Astrocyte (in vitro differentiated cells and primary cell): ENCODE measurements at places on chromosomes 12 and 14.

DNA sequence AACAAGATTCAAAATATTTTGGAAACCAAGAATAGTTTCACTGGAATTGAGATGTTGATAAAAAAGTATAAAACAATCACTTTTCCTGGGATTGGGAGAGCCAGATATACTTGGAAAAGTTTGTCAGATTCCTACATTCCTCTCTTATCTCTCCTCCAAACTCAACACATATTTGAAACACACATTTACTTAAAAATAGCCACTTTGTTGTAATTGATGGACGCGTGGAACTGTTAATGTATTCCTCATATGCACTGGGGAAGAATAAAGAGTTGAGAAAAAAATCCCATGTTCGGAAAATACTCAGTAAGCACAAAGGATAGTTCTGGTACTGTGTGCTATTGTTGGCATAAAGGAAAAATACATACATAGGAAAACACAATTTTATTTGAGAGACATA, 195.6 kb upstream of the FLRT2 start:
- DNase-seq, result peak; percentile 49
- no peaks in the 10 kb centered on the region for H3K36me3 ChIP-seq
- no peaks in the 10 kb centered on the region for H3K27me3 ChIP-seq
- no peak overlapping the region for H3K27ac ChIP-seq

DNA sequence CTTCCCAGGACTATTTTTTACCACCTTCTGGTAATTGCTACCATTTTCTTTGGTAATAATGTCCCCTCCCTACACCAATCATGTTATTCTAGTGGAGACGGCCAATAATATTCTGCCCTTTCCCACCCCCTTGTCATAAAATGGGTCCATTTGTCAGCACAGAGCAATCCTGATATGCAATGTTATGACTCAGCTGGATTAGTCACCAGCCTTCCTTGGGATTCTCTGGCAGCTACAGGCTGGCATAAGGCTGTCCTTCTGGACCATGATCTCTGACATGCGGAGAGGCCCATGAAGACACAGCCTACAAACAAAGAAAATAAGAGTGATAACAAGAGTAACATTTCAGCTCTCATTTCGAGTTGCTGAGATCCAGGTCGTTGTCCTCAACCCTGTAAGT, 222.0 kb upstream of the CPNE8 start:
- H3K27ac ChIP-seq, result no peak overlapping the region
- no peaks in the 10 kb centered on the region for H3K36me3 ChIP-seq
- DNase-seq, result peak; percentile 80
- no peak overlapping the region for H3K4me3 ChIP-seq
- H3K4me1 ChIP-seq, result no peaks in the 10 kb centered on the region

DNA sequence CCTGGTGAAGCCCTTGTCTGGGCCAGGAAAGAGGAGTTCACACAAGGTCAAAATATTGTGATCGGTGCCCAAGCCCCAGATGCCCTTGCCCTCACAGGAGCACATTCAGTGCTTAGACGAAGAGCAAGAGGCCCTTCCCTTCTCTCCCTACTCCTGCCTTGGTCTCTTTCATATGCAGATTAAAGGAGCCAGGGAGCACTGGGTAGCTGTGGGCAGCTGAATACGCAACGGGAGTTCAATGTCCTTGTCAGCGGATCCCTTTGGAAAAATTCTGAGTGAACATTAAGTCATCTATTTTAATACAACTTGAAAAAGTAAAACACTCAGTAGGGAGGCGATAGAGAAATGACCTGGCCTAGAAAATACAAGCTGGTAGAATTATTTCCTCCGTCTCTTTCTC, 1489.4 kb downstream of the AACS start:
- no peak for DNase-seq
- no peak overlapping the region for H3K27ac ChIP-seq
- H3K27me3 ChIP-seq, result no peaks in the 10 kb centered on the region
- no peaks in the 10 kb centered on the region for H3K36me3 ChIP-seq
- H3K4me3 ChIP-seq, result no peak overlapping the region

DNA sequence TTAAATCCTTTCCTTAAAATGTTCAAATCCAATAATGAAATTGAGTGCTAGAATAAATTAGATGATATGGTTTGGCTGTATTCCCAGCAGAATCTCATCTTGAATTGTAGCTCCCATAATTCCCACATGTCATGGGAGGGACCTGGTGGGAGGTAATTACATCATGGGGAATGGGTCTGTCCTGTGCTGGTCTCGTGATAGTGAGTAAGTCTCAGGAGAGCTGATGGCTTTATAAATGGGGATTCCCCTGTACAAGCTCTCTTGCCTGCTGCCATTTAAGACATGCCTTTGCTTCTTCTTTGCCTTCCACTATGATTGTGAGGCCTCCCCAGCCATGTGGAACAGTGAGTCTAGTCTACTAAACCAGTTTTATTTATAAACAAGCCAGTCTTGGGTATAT, 508.5 kb downstream of the ETNK1 start:
- no peak overlapping the region for H3K27ac ChIP-seq
- peaks cover 2% of the 10 kb centered on the region for H3K27me3 ChIP-seq
- H3K4me3 ChIP-seq, result no peak overlapping the region
- H3K4me1 ChIP-seq, result no peaks in the 10 kb centered on the region
- no peak for DNase-seq

DNA sequence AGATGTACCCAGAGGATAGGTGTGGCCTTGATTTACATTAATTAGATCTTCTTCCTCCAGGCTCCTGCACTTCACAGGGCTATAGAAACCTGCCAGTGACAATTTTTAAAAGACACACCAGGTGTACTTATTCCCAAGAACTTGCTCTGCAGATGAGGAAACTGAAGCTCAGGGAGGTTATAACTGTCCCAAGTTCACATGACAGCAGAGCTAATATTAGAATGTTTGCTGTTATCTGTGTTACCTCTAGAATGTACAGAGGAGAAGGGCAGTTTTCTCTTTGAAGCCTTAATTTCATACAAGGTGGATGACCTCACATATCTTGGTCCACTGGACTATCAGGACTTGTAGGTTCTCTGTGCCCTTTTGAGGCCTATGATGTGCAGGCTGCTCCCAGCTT, 27.7 kb downstream of the RASSF8 start:
- no peak for DNase-seq
- H3K4me3 ChIP-seq, result no peak overlapping the region
- H3K4me1 ChIP-seq, result no peaks in the 10 kb centered on the region
- H3K27me3 ChIP-seq, result no peaks in the 10 kb centered on the region
- no peak overlapping the region for H3K27ac ChIP-seq
- H3K36me3 ChIP-seq, result no peaks in the 10 kb centered on the region

GRCh38 chr12:82898441-82898840, 211.7 kb downstream of the TMTC2 start:
- no peak overlapping the region for H3K27ac ChIP-seq
- no peak overlapping the region for H3K4me3 ChIP-seq
- no peaks in the 10 kb centered on the region for H3K27me3 ChIP-seq
- no peak for DNase-seq

GRCh38 chr12:129641926-129642325, 261.9 kb downstream of the TMEM132D start:
- H3K36me3 ChIP-seq, result no peaks in the 10 kb centered on the region
- no peak for DNase-seq
- H3K4me1 ChIP-seq, result no peaks in the 10 kb centered on the region
- H3K27ac ChIP-seq, result no peak overlapping the region
- no peaks in the 10 kb centered on the region for H3K27me3 ChIP-seq
- no peak overlapping the region for H3K4me3 ChIP-seq

- no peaks in the 10 kb centered on the region for H3K36me3 ChIP-seq
- peaks cover 32% of the 10 kb centered on the region for H3K4me1 ChIP-seq
- peak; percentile 75 for DNase-seq
- no peaks in the 10 kb centered on the region for H3K27me3 ChIP-seq
Measured at GRCh38 chr12:47188576-47189441, 109.0 kb upstream of the AMIGO2 start.

GRCh38 chr12:25324861-25325260, 74.1 kb upstream of the KRAS start:
- H3K27me3 ChIP-seq, result no peaks in the 10 kb centered on the region
- no peak overlapping the region for H3K4me3 ChIP-seq
- DNase-seq, result no peak
- peaks cover 16% of the 10 kb centered on the region for H3K4me1 ChIP-seq
- H3K36me3 ChIP-seq, result no peaks in the 10 kb centered on the region

- peaks cover 2% of the 10 kb centered on the region for H3K27me3 ChIP-seq
- no peak overlapping the region for H3K27ac ChIP-seq
- H3K4me3 ChIP-seq, result no peak overlapping the region
Measured at GRCh38 chr12:55642267-55642666, 5.6 kb downstream of the OR10P1 start.

- DNase-seq, result no peak
- no peak overlapping the region for H3K27ac ChIP-seq
- no peaks in the 10 kb centered on the region for H3K4me1 ChIP-seq
- no peak overlapping the region for H3K4me3 ChIP-seq
- H3K36me3 ChIP-seq, result no peaks in the 10 kb centered on the region
Measured at GRCh38 chr14:30330445-30330844, 228.5 kb upstream of the G2E3 start.

- no peaks in the 10 kb centered on the region for H3K27me3 ChIP-seq
- no peak overlapping the region for H3K27ac ChIP-seq
- peaks cover under 1% of the 10 kb centered on the region for H3K4me1 ChIP-seq
- H3K4me3 ChIP-seq, result no peak overlapping the region
- DNase-seq, result peak; percentile 80
- no peaks in the 10 kb centered on the region for H3K36me3 ChIP-seq
Measured at GRCh38 chr14:58882577-58883018, 244.8 kb downstream of the DACT1 start.

DNA sequence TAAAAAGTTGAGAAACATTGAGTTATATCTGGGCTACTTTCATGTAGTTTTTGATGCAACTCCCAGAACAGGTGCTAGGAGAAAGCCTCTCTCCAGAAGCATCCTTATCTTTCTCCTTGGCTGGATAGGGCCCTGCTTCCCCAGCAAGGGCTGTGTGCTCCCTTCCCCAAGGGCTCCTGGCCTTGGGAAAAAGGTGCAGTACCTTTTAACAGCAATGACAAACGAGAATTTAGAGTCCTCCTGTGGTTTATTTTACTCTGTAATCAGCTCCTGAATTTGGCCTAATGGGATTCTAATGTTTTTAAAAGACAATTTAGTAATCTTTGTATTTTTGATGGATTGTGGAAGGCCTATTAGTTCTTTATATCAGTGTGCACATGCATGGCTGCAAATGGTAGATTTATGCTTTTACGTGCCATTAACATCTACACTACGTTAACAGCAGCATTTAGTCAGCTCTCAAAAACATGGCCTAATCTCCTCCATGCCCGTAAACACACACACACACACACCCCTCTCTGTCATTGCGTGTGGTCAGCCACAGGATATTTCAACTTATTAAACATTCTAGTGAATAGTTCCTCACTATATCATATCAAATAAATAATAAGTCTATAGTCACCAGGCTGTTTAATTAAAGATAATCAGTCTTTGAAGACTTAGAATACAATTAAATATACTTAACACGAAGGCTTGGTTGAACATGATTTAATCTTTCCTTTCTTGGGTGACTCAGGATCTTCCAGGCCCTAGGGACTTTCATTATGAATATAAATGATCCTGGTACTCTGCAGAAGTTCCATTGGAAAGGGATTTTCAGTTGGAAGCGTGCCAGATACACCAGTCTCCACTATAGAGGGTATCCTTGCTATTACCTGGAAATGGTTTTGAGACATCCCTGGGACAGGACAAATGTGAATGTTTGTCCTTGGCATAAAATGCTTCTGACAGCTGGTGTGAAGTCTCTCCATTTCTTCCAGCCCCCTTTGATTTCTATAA, 181.4 kb upstream of the PWP1 start:
- no peak overlapping the region for H3K27ac ChIP-seq
- H3K36me3 ChIP-seq, result no peaks in the 10 kb centered on the region
- H3K4me3 ChIP-seq, result no peak overlapping the region
- H3K4me1 ChIP-seq, result no peaks in the 10 kb centered on the region

- H3K4me3 ChIP-seq, result no peak overlapping the region
- H3K27ac ChIP-seq, result no peak overlapping the region
- H3K27me3 ChIP-seq, result peaks cover 6% of the 10 kb centered on the region
- H3K4me1 ChIP-seq, result no peaks in the 10 kb centered on the region
- no peaks in the 10 kb centered on the region for H3K36me3 ChIP-seq
Measured at GRCh38 chr12:48291511-48291910, 59.2 kb downstream of the ZNF641 start.

DNA sequence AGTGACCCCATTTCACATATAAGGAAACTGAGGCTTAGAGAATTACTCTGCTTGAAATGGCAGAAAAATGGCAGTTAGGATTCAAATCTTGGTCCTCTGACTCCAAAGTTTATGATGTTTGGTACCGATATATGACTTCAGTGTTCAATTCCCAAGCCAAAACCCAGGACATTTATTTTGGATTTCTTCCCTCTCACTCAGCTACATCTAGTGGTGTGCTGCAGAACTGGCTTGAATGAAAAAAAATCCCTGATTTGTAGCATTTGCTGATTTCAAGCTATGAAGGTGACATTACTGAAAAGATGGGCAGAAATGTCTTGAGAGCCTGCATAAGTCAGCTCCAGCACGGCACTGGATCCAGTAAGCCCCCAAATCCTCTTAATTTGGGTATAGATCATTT, 106.4 kb downstream of the EFCAB11 start:
- peaks cover 12% of the 10 kb centered on the region for H3K4me1 ChIP-seq
- H3K27me3 ChIP-seq, result no peaks in the 10 kb centered on the region
- H3K4me3 ChIP-seq, result no peak overlapping the region
- H3K27ac ChIP-seq, result no peak overlapping the region

DNA sequence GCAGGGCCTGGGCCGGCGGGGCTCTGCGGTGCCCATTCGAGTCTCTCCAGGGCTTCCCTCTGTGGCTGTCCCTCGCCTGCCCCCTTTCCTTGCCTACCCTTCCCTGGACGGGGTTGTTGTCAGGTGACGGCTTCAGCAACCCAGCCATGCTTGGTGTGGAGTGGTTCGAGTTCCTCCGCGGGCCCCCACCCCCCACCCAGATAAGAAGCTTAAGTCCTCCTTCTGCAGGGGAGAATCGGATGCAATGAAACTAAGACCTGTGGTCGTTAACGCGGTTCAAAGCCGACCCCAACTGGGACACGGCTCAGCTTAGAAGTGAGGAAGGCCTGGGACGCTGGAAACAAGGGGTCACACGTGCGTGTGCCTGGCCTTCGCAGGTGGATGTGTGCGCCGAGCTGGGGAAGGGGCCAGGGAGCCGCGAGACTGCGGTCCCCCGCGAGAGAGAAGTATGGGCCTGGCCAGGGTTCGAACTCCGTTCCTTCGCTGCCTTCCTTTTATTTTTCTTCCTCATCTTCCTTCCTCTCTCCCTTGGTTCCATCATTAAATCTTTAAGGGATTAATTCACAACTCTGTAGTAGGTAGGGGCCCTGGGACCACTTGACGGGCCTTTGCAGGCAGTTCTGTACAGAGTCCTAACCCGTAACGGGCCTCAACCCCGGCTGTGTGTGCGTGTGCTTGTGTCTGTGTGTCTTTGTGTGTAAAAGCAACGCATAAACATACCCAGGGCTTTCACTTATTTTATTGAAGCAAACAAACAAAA, 3.5 kb downstream of the TTC6 start:
- no peak overlapping the region for H3K4me3 ChIP-seq
- H3K36me3 ChIP-seq, result no peaks in the 10 kb centered on the region
- no peak overlapping the region for H3K27ac ChIP-seq

DNA sequence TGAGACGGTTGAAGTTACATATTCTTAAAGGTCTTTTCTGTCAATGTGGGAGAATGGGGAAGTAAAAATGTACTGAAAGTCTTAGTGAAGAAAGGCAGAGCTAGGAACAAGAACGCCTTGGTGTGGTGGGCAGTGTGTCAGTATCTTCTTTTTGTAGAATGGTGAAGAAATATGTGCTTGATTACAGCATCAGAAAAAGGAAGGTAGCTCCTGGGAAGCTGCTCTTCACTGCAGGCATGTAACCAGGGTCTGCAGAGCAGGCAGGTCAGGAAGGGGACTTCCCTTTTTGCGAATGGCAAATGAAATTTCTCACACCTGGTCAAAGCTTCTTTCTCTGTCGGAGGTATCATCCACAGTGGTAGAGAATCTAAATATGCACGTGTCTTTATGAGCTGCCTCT, 226.2 kb downstream of the ADAMTS20 start:
- no peak overlapping the region for H3K27ac ChIP-seq
- no peak overlapping the region for H3K4me3 ChIP-seq
- H3K4me1 ChIP-seq, result no peaks in the 10 kb centered on the region
- no peaks in the 10 kb centered on the region for H3K27me3 ChIP-seq
- H3K36me3 ChIP-seq, result no peaks in the 10 kb centered on the region
- no peak for DNase-seq
